T-helper 1 cell (primary cell): ENCODE measurements at places on chromosomes 16 and 17.

DNA sequence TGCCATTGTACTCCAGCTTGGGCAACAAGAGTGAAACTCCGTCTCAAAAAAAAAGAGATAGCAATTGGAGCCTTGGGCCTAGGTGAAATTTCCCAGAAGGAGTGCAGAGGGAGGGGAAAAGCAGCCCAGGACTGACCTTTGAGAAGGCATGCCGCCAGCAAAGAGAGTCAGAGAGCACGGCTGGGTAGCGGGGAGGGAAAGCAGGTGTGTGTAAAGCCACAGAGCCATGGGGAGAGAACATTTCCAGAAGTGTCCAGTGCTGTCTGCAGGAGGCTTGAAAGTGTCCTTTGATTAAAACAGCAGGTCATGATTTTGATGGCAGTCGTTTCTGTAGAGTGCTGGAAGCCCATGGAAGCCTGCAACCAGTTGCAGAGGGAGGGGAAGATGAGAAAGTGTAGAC is 8.1 kb downstream of the C16orf54 start:
- no peak for DNase-seq

DNA sequence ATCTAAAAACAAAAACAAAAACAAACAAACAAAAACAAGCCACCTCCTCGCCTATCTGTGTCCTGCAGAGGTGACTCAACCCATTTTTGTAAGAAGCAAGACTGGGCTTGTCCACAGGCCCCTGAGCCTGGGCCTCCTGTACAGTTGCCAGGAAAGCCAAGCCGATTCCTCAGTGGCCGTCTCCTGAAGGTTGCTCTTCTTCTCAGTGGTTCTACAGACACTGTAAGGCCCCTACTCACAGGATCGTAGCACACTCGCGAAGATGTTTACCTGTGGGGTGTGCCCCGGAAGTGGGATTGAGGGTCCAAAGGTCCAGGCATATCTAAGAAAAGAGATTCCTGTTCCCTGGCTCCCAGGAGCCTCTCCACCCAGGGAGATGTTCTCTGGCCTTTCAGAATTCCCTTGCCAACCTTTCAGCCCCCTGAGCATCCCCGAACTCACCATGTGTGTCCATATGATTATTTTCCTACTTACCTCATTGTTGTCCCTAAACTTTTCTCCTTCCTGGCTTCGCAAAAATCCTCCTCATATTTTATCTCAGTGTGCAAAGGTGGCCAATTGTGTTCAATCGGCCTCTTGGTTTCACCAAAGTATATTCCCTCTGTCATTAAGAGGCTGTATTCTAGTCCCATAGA is 7.5 kb upstream of the CES3 start:
- no peak for DNase-seq

- DNase-seq, result no peak
Measured at GRCh38 chr17:20774472-20775135, 195.1 kb downstream of the CDRT15L2 start.

DNA sequence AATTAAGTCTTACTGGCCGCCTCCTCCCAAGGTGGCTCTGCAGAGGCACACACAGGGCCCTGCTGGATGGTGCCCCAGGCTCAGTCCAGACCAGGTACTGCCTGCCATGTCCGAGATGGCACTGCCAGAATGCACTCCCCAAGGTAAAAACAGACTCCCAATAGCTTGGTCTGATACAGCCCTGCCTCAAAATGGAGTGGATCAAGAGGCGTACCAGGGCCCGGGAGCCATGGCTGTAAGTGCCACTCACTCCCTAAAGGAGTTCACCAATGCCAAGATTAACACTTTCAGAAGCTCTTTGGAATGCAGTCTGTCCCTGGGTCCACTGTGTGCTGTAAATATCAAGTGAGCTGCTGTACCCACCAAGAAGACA is 576 bp upstream of the MYO18A start:
- no peak for DNase-seq

GRCh38 chr16:67930678-67931211 is 917 bp downstream of the CTRL start:
- no peak for DNase-seq

GRCh38 chr17:79517827-79518584 is 92.8 kb downstream of the RBFOX3 start:
- DNase-seq, result no peak
